ENCODE measurements at places on chromosomes 5 and 9.

- no peak for DNase-seq
These were observed 55.0 kb upstream of the IL33 start for GRCh38 chr9:6160579-6160978.

DNA sequence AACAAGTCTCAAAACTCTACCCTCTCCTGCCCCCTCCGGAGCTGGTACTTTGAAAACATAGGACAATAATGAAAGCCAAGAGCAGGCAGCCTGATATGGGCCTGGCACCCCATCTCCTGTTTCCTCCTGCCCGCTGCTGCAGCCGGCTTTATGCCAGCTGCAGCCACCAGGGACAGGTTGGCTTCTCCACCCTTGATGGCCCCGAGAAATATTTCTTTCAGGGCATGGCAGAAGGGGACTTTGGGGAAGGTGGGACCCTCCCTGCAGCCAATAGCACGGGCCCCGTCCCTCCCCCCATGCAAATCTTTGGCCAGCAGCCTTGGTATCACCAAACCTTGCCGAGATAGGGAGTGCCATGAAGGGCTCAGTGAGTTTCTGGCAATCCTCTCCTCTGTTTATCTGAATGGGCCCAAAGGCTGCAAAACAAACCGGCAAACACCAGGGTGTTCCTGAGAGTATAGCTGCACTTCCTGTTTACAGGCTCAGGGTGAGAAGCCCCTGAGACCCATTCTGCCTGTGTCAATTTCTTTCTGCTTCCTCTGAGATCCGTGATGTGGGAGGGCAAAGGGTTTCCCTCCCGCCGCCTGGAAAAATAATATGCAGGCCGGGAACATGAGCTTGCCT, 73.4 kb upstream of the BOD1 start:
- no peak for DNase-seq

- no peak for DNase-seq
These were observed 46.7 kb downstream of the TGFBI start for GRCh38 chr5:136075466-136075891.

- no peak for DNase-seq
These were observed 115.7 kb downstream of the UGCG start for GRCh38 chr9:112012026-112012902.

DNA sequence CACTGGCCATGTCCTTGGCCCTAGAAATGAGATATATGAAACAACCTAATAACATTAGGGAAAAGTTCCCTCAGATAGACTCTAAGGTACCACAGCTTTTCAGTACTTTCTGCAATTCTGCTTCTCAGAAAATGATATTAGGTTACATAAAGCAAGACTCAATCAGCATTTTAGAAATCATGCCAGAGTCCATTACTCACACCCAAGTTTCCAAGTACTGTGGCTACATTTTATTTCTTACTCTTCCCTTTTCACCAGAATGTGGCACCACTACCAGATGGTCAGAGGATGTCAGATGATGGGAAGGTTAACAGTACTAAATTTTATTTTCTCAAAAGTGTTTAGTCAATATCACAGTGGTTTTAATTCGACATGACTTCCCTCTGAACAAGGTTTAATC, 217.2 kb downstream of the MLLT3 start:
- no peak for DNase-seq

GRCh38 chr5:9207817-9208418, 338.0 kb downstream of the SEMA5A start:
- no peak for DNase-seq

- DNase-seq: no peak
These were observed 592.9 kb downstream of the SEMA5A start for GRCh38 chr5:8953016-8953415.

GRCh38 chr9:72294936-72295335, 70.1 kb downstream of the ZFAND5 start:
- no peak for DNase-seq

GRCh38 chr5:177086654-177087397, at the start of gene FGFR4:
FGFR4 (plus strand) TSS chr5:177086915; CDS start chr5:177089603, 2,688 bp downstream.
- peak; percentile 80 for DNase-seq

GRCh38 chr5:2130361-2130760, 247.6 kb upstream of the IRX4 start:
- DNase-seq: no peak

DNA sequence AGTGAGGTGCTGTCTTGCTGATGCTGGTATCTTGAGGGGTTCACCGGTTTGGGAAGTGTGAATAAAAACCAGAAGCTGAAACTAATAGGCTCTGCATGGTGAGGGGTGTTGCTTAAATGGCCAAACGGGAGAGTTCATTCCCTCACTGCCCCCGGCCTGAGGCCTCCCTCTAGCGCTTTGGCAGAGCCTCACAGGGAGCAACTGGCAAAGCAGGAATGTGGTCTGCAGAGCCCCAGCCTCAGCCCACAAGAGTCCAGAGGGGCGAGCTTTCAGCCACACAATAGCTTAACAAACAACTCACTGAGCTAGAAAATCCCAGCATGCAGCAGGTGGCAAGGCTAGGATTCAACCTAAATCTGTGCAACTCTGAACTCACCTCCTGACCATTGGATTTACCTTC, 234.8 kb downstream of the MED10 start:
- no peak for DNase-seq

DNA sequence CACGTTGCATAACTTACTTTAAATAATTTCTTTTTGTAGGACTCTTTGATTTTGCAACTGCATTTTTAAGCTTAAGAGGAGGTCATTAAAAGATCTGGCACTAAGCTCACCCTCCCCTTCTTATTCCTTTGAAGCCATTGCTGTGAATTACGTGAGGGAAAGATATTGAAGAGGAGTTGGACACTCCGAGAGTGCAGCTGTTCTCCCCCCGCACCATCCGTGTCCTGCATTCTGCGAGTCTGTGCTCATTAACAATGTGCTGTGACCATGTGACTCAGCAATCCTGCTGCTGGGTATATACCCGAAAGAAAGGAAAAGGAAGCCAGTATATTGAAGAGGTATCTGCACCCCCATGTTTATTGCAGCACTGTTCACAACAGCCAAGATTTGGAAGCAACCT, 40.0 kb downstream of the NXNL2 start:
- DNase-seq: no peak

DNA sequence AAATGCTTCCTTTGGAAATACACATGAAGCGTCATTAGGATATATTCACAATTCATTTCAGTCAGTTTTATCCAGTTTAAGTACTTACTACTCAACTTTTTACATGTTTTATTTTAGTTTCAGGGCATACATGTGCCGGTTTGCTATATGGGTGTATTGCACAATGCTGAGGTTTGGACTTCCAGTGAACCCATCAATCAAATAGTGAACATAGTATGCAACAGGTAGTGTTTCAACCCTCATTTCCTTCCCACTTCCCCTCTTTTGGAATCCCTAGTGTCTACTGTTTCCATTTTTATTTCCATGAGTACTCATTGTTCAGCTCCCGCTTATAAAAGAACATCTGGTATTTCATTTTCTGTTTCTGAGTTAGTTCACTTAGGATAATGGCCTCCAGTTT, 74.7 kb downstream of the TMEM161B start:
- DNase-seq: no peak

GRCh38 chr5:42467981-42468524, 44.8 kb downstream of the GHR start:
- DNase-seq: no peak

- DNase-seq: no peak
These were observed 163.2 kb downstream of the CACNA1B start for GRCh38 chr9:138040446-138041430.

DNA sequence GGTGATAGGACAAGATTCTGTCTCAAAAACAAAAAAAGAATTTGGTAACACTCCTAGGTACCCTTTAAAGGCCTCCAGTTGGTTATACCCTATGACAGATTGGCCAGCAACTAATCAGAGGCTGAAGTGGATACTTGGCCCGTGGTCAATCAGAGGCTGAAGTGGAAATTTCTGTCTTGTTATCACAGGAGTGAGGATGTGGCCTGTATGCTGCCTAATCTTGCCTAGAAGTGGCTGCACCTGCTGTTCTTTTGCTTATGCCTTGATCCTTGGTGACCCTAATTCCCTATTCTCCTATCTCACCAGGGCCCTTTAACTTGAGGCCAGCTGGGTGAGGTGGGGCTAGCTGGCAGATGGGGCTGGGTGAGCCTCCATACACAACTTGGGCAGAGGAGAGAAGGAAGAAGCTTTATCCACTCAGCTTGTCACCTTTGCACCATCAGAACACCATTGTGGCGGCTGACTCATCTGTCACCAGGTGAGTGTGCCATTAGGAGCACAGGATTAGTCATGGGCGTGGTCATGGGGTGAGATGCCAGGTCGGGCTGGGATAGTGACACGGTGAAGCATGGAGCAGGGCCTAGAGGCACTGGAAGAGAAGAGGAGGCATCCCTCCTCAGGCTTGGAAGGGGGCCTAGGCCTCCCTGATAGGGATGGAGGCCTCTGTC, 41.5 kb downstream of the SAR1B start:
- no peak for DNase-seq

- no peak for DNase-seq
These were observed 46.9 kb downstream of the FNIP1 start for GRCh38 chr5:131749723-131750470.

DNA sequence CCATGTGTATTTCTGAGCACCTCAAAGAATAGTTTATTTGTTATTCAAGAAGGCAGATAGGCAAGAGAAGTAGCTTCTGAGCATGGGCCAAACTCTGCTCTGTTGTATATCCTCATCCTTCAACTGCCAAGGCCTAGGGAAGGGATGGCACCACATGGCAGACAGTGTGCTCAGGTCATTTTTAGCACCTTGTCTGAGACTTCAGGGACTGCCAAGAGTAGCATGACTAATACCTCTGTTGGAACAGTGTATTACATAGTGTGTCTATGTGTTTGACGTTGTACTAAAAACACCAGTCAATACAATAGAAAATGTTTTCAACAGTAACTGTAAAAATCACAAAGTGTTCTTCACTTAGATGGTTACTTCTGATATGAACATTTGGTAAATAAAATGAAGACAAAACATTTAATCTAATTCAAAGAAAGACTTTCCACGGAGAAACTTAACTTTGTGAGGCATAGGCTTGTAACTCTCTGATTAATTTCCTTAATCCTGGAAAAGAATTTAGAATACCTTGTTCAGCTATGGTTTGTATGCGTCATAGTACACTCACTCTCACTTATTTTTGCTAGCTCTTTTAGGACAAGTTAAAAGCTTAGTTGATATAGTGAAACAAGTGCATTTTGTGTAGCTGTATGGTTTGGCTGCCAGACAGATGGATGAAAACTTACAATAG, 318.4 kb upstream of the RIOK2 start:
- no peak for DNase-seq

DNA sequence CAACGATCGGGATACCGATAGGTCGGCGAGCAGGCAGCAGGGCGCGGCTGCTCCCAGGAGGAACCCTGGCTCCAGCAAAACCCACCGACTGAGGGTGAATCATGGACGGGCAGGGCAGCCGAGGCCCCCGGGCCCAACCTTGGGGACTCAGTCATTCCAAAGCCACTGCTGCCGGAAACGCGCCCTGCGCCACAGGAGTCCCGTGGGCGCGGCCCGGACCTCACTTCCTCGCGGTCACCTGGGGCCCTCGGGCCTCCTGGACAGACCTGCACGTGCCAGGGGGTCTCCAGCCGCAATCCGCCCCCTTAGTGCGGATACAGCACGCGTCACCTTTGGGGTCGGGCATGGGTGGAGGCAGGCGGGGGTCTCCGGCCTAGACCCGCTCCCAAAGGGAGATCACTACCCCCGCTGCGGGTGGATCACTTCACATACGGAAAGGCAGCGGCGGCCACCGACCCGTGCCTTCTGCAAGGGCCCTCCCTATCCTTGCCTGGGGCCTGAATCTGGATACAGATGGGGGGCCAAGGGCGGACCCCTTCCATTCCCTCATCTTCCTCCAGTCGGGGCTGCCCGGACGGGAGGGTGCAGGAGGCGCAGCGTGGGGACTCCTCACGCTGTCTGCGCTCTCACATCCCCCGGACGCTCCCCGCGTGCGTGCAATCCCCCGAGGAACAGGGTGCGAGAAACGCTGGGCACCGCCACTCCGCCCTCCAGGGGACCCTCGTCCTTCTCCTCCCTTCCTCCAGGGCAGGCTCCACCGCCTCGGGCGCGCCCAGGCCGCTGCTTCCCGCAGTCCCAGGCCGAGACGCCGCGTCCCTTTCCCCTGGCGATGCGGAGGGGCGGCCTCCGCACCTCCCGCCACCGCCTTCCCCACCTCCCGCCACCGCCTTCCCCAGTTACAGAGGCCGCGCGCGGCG, 586 bp downstream of the TXN start:
- no peak for DNase-seq

- no peak for DNase-seq
These were observed 73.3 kb upstream of the TARS1 start for GRCh38 chr5:33367416-33367815.

- no peak for DNase-seq
These were observed 378.9 kb downstream of the KCTD16 start for GRCh38 chr5:144549580-144549979.

- DNase-seq: no peak
These were observed 79.7 kb upstream of the ZNF366 start for GRCh38 chr5:72586788-72587530.

DNA sequence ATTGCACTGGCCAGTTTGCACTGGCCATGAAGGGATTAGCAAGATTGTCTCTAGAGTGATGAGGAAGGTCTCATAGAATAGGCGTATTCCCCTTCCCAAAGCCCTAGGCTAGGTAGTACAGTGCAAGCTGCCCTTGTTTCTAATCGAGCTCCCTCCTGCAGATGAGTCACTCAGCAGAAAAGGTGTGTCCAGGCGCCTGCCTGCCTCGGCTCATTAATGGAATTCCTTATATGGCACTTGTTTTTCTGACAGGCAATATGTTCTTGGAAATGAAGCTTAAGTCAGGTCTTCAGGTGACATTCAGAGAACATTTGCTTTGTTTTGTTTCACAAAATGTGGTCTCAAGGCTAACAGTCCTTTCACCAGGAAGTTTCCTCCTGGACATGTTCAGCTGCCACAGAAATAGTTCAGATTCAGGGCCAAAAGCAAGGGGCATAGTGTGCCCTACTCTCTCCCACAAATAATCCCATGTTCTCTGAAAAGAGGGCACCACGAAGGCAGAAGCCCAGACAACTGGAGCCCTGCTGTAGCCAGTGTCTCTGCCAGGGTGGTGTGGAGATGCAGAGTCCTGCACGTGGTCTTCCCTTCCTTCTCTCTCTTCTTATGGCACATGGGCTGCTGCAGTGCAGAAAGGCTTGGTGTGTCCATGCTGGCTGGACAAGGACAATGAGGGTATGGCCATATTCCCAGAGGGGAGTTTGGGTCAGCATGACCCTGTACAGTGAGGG, 281.1 kb upstream of the MAP3K1 start:
- DNase-seq: no peak

GRCh38 chr9:124126648-124127646, 115.4 kb downstream of the LHX2 start:
- peak; percentile 75 for DNase-seq

- DNase-seq: no peak
These were observed 38.0 kb downstream of the ZNF622 start for GRCh38 chr5:16427587-16427986.

All from neuronal stem cell (in vitro differentiated cells).